ENCODE measurements at places on chromosomes 4 and X.

- DNase-seq: no peak
Measured at GRCh38 chr4:81084634-81085033, 54.1 kb downstream of the BMP3 start.

DNA sequence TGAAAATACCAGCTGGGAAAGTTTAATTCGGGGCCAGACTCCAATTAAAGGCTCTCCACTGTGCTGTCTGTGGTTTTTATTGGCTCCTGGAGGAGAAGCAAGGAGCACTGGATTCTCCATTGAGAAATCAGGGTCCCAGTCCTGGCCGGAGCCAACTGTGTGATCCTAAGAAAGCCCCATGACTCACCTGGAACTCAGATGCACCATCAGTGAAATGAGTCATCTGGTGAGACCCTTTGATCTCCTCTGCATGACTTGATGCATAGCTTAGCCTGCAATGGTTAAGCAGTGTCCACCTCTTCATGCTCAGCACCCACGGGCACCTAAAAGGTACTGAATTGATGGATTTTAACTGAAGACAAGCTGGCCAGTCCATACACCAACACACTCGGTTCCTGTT lies 119.2 kb upstream of the VCX3B start:
- no peak for DNase-seq

DNA sequence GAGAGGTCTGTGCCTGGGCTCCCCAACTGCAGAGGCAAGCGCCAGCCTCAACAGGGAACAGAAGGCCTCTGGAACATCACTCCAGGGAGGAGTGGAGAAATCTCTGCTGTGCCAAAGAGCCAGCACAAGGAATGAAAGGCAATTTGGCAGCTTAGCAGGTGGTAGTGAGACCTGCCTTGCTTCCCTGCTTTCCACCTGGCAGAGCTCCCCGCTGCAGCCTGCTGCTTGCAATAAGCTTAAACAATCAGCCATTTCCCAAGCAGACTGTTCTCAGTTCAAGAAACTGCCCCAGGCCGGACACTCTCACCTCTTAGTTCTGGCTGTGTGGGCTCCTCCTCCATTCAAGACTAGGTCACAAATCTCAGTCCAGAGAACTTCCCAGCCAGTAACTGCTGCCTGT lies 370.6 kb downstream of the MAGEB5 start:
- DNase-seq: no peak

DNA sequence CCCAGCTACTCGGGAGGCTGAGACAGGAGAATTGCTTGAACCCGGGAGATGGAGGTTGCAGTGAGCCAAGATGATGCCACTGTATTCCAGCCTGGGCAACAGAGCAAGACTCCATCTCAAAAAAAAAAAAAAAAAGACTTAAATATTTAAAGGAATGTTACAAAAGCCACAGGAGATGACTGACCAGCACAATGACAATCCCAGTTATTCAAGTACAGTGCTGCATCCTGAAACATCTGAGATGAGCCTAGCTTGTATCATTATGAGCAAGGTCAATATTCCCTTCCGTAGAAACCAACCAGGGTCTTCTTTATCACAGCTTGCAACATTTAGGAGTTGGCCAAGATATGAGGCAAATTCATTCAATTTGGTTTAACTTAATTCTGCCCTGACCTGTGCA lies 38.6 kb downstream of the LNX1 start:
- no peak for DNase-seq

GRCh38 chrX:148555571-148556243 lies 55.3 kb downstream of the AFF2 start:
- DNase-seq: no peak

- no peak for DNase-seq
Measured at GRCh38 chr4:54127660-54128059, 27.7 kb downstream of the GSX2 start.

DNA sequence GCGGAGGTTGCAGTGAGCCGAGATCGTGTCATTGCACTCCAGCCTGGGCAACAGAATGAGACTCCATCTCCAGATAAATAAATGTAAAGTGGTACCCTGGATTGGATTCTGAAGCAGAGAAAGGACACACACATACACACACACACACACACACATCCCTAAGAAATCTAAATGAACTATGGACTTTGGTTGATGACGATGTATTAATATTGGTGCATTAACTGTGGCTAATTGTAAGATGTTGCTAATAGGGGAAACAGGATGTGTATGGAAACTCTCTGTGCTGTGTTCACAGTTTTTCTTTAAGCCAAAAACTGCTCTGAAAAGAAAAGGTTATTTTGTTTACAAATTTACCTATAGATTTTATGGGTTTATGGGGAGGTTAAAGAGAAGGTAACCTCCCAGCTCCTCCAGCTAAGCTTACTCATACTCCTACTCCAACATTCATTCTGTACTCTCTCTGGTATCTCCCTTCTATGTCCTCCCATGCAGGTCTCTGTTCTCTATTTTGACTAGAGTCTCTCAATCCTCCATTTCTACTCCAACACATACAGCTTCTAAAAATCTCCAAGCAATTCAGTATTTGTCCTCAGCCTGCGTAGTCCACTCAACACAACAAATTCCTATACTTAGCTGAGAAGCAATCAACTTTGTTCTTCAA lies 46.5 kb upstream of the RELL1 start:
- no peak for DNase-seq

DNA sequence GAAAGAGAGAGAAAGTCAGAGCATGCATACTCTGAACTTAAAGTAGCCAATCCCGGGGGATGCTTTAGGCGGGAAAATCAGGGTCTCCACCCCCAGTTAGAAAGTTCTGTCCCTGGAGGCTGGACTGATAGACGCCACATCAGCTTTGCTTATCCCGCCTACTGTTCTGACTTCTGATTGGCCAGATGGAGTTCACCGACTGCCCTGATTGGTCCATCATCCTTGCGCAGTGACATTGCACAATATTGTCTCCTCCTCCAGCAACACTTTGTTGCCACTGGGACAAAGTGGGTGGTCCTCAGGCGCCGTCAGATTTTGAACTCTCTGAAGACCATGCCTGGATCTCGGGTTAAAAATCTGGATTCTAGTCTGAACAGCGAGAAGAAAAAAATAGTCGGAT lies 50.3 kb downstream of the SSX3 start:
- DNase-seq: no peak

- no peak for DNase-seq
Measured at GRCh38 chrX:155611302-155611701, 1.4 kb downstream of the TMLHE start.

GRCh38 chr4:11072463-11072862 lies 356.2 kb downstream of the HS3ST1 start:
- no peak for DNase-seq

Data from stimulated activated CD4-positive, alpha-beta T cell treated with anti-CD3 and anti-CD28 coated beads, Interleukin-4, amount 100 ng/mL, for 1 hour (primary cell).